Epithelial cell of esophagus (primary cell): ENCODE measurements at places on chromosomes 12 and 14.

- DNase-seq = no peak
These were observed 29.4 kb upstream of the DENND5B start for GRCh38 chr12:31620311-31620710.

DNA sequence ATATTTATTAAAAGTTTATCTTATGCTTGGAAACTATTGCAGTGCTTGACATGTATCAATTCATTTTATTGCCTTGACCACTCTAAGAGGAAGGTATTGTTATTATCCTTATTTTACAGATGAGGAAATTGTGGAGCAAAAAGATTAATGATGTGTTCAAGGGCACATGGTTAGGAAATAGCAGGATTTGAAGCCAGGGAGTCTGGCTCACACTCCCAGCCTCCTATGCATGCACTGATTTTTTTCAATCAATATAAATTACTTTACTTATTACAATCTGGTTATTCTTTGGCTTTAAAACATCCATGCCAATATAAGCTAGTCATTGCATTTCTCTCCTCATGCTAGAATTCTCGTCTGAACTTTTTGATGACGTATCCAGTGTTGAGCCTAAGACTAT is 94.2 kb upstream of the TBX5 start:
- DNase-seq = no peak

- DNase-seq = peak; percentile 9
These were observed 20.4 kb downstream of the YAF2 start for GRCh38 chr12:42217656-42218055.

- no peak for DNase-seq
These were observed 157.3 kb upstream of the DDHD1 start for GRCh38 chr14:53310412-53310811.

GRCh38 chr12:102567031-102567985 is 86.9 kb upstream of the IGF1 start:
- DNase-seq = no peak

DNA sequence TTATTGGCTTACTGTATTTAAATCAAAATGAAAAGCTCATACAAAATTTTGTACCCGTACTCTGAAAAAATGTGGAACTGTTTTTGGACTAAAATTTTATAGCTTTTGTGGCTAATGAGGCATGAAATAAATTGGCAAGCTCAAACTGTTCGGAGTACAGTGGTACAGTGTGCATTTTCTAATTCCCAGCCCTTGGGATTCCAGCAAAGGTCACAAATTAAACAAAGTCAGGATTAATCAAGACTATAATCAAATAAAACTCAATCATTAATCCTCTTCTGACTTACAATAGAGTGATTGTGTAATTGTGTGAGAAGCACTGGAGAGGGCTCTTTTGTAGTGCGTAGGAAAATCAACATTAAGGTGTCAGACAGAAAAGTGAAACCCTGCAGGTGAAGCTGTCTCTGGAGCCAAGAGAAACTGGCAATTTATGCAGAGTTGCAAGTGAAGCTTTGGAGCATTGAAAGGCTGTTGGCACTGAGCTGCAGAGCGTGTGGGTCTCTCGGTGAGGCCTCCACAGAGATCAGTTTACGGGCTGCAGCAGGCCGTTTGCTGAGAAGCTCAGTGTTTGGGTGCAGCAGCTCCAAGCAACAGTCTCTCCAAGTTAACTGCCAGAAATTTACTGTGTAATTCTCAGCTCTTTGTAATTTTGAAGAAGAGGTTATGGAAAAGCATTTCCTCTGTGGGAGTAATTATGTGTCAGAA is 275.9 kb downstream of the FBXL14 start:
- DNase-seq = peak; percentile 24

- DNase-seq = peak; percentile 8
These were observed 85.1 kb downstream of the DERA start for GRCh38 chr12:15996254-15996653.

- DNase-seq = no peak
These were observed 247.4 kb downstream of the SYT10 start for GRCh38 chr12:33192226-33192625.

DNA sequence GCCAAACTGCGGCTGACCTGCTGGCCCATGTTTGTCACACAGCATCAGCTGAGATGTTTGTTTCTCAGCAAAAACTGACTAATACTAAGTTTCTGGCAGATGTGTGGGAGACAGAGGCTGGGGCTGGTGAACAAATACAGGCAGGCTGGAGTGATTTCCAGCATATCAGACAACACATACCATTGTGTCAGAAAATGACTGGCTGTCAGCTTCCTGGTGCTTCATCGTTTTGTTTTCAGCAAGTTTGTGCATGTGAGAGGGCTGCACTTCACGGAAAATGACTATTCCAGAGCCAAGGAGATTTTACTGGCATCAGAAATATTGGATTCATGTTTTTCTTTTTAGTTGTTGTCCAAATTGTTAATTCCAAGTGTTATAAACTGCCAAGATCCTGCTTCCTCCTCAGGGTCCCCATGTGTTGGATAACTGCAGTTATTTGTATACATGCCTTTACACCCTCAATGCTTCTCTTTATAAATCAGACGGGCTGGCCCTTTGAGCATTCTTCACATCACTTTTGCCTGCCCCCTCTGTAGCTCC is 145.7 kb downstream of the GALC start:
- peak; percentile 72 for DNase-seq
